ENCODE measurements at places on chromosomes 5 and 9. TPM values are rescaled to one million over a fixed set of nuclear protein-coding genes. Genes with fewer than 3 reads are reported as not detected.
A peak's percentile ranks its signal among the peaks of the same experiment; 100 is the strongest.

Gene ZNF474
- 0.25 TPM for total RNA-seq

Gene CBY3
- not detected for total RNA-seq

Gene CYLC2
- total RNA-seq: not detected

Gene CSF1R
- 0.62 TPM for total RNA-seq

Gene ANKRD18B
- 1.4 TPM for total RNA-seq

Gene PPP6C
- total RNA-seq: 39.8 TPM

Gene SLC25A2
- total RNA-seq: 0.48 TPM

- no peak for DNase-seq
Observed at GRCh38 chr5:124236361-124237205, 509.9 kb downstream of the ZNF608 start.

GRCh38 chr5:14706615-14707021, 42.1 kb downstream of the OTULIN start:
- DNase-seq: no peak

GRCh38 chr5:15493501-15493900, 6.5 kb upstream of the FBXL7 start:
- no peak for DNase-seq

GRCh38 chr5:126718236-126718868, 58.6 kb upstream of the LMNB1 start:
- DNase-seq: no peak

DNA sequence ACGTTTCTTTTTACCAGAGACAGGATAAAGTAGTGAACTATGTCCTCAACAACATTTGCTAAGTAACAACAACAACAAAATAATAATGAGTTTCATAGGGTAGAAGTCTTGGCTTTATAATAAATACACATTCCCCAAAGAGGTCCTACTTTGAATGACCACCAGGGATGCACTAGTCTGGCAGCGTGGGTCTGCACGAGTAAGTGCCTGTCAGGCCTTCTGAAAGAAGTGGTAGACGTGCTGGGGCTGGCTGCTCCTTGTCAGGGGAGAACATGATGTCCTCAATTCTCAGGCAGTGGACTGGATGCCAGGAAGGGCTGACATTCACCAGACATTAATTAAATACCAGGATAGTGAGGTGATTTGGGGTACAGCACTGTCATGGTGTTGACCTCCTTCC, 331.1 kb downstream of the TMEM38B start:
- no peak for DNase-seq

- no peak for DNase-seq
Observed at GRCh38 chr5:109242518-109242917, 167.3 kb downstream of the PJA2 start.

GRCh38 chr9:114385397-114386181, 2.2 kb downstream of the AKNA start:
- no peak for DNase-seq

DNA sequence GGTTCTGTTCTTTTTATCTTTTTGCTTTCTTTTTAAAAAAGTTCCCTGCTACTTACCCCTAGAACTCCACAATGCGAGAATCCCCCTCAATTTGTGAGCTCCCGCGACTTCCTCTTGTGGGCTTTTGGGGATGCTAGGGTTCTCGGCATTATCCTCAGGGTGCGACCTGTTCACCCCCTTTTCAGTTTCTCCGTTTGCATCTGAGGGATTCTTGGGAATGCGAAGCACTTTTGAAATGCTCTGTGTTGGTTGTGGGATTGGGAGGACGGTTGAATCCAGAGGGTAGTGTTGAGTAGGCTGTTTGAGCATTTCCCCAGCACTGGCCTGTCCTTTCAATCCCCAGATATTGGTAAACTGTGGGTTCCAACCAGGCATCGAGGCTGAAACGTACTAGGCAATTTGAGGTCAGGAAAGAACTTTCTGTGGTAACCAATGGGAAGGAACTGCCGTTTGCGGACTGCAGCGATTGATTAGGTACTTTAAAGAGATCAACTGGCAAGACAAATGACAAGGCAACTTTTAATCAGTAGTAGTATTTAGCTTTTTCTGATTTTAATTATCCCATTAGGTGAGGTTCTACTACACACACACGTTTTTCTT, 415 bp downstream of the XRCC4 start:
- DNase-seq: no peak

DNA sequence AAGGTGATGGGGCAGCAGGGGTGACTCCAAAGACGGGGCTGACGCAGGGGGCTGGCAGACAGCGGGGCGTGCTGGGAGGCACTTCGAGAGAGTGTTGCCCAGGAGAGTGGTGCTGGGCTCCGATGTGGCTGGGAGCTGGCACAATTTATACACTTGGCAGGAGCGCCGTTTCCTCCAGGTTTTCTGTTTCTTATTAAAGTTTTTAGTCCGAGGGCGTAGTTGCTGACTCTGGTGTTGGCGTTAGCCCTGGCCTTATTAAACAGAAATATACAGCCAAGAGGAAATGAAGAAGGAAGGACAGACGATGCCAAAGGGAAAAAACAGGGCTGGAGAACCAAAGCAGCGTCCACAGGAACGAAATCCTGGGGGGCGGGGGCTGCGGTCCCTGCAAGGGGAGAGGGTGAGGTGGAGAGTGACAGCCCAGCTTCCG, 139.6 kb upstream of the PHYKPL start:
- peak; percentile 27 for DNase-seq

DNA sequence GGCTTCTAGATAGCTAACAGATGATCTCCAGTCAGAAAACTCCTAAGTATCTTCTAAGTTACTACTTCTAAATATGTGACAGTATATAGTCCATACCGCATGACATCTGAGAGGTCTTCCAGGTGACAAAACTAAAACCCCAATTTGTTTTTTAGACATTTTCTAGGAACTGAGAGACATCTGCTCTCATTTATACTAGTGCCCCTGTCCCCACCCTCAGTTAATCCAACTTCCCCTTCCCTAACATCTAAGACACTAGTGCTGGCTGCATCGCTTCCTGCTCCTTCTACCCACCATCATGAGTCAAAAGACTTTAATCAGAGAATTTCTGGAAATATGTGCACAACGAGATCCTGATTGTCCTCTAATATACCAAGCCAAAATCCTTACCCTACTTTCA, 37.9 kb downstream of the FBXW11 start:
- no peak for DNase-seq

DNA sequence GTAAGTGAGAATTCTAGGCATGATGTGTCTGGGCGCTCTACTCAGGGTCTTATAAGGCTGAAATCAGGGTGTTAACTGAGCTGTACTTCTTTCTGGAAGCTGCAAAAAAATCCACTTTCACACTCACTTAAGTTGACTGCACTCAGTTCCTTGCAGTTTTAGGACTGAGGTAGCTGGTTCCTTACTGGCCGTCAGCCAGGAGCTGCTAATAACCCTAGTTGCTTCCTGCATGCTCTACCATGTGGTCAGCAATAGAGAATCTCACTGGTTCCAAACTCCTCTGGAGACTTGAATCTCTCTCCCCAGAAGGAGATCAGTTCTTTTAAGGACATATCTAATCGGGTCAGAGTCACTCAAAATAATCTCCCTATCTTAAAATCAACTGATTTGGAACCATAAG, 911.2 kb downstream of the EFNA5 start:
- DNase-seq: no peak
